Activated T-helper 1 cell treated with Interleukin-2 at 50 U/mL for 16 hours (primary cell): ENCODE measurements at places on chromosomes 5 and 9.

DNA sequence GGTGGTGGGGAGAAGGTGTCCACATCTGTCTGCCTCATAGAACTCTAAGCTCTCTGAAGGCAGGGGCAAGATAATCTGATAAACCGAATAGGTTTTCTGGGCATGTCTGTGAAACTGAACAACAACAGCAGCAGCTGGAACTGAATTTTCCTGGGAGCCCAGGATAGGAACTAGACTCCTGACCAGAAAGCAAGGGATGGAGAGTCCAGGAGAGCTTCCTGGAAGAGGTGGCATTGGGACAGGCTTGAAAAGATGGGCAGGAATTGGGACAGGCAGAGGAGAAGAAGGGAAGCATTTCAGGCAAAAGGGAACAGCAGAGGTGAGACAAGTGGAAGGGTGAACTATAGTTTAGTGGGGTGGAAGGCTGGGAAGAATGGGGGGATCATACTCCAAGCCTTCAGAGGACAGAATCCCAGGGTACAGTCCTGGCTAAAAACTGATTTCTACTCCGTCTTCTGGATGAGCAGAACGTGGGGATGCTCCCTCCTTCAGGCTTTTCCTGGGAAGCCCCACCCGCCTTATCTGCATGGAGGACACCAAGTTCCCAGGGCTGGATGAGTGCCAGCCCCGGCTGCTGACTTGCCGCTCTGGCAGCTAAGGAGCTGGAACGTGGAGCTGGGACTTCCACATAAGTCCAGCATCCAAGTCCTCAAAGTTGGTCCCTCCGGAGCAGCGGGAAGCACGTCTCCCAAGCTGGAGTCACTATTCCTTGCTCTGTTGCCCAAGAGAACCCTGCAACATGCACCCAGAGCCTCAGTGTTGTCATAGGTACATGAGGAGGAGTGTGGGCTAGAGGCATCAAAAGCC lies 13.9 kb upstream of the KIF12 start:
- no peak for DNase-seq

DNA sequence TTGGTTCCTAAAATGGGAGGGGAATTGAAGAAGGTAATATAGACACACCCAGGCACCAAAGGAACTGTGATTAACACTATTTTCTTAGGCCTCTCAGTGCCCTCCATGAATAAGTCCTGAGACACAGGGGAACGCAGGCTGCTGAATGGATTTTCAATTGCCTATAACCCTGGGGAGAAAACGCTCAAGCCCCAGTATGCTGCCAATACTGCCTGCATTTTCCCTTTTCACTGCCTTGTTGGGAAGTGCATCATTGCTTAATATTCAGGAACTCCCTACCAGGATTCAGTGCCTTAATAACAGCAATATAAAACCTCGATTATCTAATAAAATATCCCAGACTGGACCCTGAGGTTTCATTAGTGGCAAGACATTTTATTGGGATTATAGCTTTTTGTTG lies 25.4 kb downstream of the APBA1 start:
- no peak for DNase-seq

GRCh38 chr9:92850898-92851297 lies 26.9 kb downstream of the ZNF484 start:
- DNase-seq = no peak

- DNase-seq = no peak
Measured at GRCh38 chr5:55896663-55897062, 45.5 kb downstream of the IL31RA start.

GRCh38 chr5:99272576-99272975 lies 343.8 kb upstream of the CHD1 start:
- no peak for DNase-seq

- DNase-seq = no peak
Measured at GRCh38 chr5:67164856-67165525, 31.6 kb downstream of the CD180 start.

DNA sequence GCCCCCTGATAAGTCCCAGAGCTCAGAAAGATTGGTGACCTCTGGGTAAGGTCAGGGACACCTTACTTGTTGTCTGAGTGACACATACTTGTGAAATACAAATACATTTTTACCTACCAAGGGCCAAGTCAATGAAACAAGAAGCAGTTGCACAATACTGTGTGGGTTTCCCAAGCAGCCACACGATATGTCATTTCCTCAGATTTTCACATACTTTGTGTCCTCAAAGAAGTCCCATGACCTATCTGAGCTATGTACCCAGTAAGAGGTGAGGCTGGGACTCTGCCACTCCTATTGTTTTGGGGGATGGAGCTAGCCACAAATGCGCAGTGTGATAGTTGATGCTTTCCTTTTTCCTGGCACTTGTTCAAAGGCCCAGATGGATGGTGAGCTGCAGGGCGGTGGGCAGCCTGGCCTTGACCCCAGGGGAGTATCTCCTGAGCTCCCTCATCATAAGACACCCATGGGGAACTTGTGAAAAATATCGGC lies 4.8 kb upstream of the SLC25A51 start:
- no peak for DNase-seq

DNA sequence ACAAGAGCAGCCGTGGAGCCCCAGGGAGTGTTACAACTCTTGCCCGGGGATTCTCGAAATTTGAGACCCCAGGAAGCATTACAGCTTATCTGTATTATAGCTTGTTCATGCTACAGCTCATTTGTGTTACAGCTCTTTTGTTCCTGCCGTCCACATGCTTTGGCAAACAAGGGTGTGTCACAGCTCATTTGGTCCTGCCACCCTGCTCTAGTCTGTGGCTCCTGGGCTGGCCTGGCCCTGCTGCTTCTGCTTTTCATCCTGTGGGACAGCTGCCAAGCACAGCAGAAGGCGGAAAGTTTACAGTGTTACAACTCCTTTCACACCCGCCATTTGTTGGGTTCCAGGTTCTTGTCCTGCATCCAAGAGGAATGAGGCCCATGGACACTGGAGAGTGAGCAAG lies 685.0 kb downstream of the SLCO4C1 start:
- DNase-seq = no peak

DNA sequence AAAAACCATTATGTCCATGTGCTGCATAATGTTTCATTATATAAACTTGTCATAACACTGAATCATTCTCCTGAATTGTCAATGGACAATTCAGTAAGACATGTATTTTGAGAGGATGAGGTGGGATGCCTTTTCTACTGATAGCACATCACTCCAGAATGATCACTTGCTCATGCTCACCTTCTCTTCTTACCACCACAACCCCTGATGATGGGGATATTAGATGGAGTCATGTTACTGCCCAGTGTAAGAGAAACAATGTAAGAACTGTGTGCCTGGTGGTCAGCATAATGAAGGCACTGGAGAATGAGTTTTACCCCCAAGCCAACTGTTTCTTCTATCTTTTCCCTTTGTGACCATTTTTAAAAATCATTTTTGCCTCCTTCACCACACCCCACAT lies 198.8 kb downstream of the ADAMTSL1 start:
- DNase-seq = no peak

- DNase-seq = no peak
Measured at GRCh38 chr5:143142596-143143435, 260.7 kb downstream of the NR3C1 start.

GRCh38 chr5:109410389-109411148 lies 795 bp upstream of the PJA2 start:
- peak; percentile 14 for DNase-seq

DNA sequence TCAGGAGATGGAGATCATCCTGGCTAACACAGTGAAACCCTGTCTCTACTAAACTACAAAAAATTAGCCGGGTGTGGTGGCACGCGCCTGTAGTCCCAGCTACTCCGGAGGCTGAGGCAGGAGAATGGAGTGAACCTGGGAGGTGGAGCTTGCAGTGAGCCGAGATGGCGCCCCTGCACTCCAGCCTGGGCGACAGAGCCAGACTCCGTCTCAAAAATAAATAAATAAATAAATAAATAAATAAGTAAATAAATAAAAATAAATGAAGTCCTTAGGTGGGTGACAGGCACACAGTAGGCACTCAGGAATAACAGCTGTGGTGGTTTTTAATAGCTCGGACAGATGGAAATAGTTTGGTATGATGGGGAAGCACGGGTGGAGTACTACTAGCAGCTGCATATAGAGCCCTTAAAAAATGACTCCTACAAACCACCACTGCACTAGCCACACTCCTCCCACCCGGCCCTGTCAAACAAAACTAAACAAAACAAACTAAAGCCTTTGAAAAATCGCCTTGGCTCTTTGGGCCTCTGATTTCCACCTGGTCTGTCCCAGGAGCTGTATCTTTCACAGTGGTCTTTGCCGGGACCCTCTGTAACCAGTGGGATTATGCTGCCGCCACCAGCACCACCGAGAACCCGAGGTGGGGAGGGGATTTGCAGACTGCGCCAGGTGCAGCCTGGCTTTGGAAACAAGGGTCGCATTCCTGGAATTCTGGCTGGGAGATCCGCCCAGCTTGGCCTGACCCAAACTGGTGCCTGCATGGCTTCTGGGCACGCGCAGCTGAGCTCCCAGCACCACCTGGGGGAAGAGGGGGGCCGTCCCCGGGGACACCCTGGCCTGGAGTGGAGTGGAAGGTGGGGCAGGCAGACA lies 5.1 kb upstream of the WDR5 start:
- DNase-seq = no peak

DNA sequence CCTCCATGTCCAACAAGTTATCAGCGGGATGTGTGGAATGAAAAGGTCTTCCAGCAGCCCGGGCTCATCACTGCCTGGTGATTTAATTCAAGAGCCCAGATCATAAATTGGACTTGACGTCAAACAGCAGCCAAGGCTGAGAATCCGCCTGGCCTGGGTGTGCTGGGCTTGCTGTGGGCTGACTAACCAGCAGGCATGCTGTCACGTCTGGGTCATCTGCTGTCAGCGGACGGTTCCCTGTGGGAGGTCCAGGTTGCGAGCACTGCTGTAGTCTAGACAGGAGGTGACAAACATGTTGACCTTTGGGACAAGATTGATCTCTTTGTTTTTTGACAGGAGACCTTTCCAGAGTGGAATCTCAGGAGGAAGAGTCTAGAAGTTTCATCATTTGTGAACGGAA lies 289.7 kb downstream of the OSTF1 start:
- no peak for DNase-seq

DNA sequence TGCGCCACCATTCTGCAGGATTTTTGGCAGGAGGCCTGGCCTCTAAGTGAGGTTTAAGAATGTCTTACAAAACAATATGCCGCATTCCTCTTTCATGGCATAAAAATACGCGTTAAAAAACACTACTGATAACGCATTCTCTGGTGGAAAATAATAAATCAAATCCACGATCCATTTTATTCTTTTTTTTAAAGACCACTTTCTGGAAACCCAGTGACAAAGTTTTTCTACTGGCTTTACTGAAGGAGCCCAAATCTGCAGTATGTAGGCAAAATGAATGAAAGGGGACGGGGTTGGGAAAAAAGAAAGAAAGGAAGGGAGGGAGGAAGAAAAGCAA lies 2.0 kb downstream of the SV2C start:
- no peak for DNase-seq

DNA sequence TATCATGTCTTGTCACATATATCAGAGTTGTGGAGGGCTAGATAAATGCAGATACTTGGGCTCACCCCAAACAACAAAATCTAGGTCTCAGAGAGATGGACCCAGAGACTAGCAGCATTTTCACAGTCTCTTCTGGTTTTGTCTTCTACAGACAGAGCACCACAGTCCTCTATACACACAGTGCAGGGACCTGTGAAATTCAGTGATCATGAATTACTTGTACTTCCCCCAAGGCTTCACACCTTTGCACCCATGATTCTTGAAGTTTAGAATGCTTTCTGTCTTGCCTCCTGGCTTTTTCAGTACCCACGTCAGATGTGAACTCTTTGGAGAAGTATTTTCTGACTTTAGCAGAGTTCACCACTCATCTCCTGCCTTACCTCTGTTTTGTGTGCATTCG lies 371.5 kb upstream of the PRR16 start:
- DNase-seq = no peak

DNA sequence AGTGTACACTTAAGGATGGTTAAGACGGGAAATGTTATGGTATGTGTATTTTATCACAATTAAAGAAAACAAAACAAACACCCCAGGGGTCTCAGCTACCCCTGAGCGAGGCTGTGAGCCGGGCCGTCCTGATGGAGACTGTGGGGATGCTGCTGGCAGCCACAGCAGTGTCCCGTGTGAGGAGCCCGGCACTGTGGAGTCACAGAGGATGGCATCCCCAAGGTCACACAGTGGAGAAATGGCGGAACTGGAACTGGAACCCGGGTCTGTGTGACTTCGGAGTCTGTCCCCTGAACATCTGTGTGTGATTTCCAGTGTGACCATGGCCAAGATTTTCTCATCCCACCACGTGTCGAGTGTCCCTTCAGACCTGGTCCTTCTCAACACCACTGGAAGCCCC lies 80.7 kb upstream of the PHYKPL start:
- DNase-seq = no peak

DNA sequence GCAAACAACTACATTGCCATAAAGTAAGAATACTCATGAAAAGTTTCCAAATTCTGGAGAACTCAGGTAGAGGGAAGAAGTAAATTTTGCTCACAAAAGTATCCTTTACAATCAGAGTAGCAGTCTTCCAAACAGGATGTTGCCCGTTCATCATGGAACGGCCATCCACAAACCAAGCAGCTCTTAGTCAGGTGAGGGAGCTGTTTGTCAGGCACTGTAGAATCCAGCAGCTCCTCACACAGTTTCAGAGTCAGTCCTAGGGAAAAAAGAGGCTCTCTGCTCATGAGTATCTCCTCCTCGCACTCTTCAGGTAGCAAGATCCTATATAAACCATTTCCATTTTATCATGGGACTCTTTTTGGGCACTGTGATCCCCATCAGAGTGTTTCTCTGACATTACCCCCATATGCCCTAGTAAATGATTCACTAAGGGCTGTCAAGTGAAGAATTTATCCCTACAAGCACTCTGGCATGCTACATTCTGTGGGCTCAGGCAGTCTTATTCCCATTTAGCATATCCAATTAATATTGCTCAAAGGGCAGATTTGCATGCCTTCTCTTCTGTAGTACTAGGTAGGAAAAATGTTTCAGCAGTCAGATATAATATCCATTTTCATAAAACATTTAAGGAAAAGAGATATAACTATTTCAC lies 97.9 kb downstream of the WDR41 start:
- no peak for DNase-seq

GRCh38 chr9:115213818-115214334 lies 95.9 kb upstream of the TNC start:
- no peak for DNase-seq

- no peak for DNase-seq
Measured at GRCh38 chr5:45694971-45695803, 993 bp downstream of the HCN1 start.

- no peak for DNase-seq
Measured at GRCh38 chr9:126417043-126417442, 90.4 kb downstream of the MVB12B start.

GRCh38 chr5:111930905-111931461 lies 174.0 kb upstream of the NREP start:
- DNase-seq = no peak

GRCh38 chr9:112065806-112066606 lies 109.1 kb downstream of the SUSD1 start:
- no peak for DNase-seq

GRCh38 chr9:115469841-115470240 lies 351.9 kb upstream of the TNC start:
- DNase-seq = no peak

- no peak for DNase-seq
Measured at GRCh38 chr9:121568343-121569265, 69.0 kb upstream of the GGTA1 start.

- no peak for DNase-seq
Measured at GRCh38 chr5:22908586-22908985, 55.4 kb upstream of the CDH12 start.
